ENCODE measurements at places on chromosomes 11 and 22.

- DNase-seq: no peak
Observed at GRCh38 chr11:115608976-115609375, 104.8 kb upstream of the CADM1 start.

DNA sequence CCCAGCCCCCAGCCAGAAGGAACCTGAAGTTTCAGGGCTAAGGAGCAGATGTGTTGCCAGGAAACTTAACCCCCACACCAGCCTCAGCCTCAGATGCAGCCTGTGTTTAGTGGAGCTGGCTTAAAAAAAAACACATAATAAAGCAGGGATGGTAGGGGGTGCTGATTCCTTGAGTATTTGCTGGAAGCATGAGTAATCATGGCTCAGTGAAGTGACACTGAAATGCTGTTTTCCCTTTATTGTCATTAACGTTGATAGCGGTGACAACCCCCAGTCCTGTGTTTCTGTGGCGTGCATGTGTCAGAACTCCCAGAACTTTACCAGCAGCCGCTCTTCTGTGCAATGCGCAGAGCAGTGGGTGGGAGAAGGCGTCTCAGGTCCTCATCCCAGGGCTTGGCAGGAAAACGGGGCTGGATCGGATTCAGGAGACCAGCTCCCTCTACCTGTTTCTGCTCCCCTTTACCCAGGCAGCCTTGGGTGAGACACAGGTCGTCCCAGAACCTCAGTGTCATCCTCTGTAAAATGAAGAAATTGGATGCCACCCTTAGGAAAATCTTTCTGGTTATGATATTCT lies 1282.1 kb downstream of the TBC1D22A start:
- DNase-seq: no peak

DNA sequence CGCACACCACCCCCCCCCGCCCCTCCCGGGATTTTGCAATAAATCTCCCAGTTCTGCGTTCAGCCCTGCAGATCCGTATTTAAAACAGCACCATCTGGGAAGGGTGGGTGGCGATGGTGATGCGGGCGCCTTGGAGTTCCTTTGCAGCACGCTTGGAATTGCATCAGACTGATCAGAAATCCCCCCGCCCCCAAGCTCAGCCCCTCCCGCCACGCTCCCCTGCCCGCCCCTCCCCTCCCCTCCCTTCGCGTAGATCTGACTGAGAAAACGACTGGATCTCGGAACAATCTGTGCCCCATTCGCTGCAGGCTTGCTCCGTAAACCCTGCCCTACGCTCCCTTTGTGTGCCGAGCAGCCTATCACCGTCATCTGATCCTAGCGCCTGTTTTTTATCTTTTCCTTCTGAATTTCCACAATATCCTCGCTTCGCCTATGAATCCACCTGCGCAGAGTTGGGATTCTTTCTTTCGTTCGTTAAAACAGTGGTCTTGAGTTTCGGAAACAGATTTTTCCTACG lies 18.1 kb upstream of the BDNF start:
- DNase-seq: no peak

DNA sequence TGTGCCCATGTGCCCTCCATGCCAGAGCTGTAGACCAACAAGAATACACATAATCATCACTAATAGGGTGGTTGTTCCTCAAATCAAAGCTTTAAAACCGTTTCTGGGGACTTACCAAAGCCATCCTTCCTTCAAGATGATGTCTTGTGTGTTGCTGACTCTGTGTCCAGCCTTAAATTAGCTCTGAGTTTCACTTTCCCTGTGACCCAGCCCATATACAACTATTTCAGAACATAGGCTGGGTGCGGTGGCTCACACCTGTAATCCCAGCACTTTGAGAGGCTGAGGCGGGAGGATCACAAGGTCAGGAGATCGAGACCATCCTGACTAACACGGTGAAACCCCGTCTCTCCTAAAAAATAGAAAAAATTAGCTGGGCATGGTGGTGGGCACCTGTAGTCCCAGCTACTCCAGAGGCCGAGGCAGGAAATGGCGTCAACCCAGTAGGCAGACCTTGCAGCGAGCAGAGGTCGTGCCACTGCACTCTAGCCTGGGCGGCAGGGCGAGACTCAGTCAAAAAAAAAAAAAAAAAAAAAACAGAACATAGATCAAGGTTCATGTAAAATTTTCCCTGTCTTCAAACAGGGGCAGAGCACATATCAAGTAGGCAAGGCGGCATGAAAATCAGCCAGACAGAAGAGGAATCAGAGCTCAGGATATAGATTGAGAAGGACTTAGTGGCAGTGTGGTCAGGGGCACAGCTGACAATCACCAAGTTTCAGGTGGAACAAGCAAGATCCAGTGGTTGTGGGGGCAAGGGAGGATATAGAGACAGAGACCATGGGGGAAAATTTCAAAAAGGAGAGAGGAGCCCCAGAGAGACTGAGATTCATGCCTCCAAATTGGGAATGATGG lies at the start of gene PLAAT2:
Gene PLAAT2, minus strand, starts transcription at position 179 of the 855 bp plus-strand sequence. Its CDS starts 55 bp downstream, at position 124.
- DNase-seq: no peak

DNA sequence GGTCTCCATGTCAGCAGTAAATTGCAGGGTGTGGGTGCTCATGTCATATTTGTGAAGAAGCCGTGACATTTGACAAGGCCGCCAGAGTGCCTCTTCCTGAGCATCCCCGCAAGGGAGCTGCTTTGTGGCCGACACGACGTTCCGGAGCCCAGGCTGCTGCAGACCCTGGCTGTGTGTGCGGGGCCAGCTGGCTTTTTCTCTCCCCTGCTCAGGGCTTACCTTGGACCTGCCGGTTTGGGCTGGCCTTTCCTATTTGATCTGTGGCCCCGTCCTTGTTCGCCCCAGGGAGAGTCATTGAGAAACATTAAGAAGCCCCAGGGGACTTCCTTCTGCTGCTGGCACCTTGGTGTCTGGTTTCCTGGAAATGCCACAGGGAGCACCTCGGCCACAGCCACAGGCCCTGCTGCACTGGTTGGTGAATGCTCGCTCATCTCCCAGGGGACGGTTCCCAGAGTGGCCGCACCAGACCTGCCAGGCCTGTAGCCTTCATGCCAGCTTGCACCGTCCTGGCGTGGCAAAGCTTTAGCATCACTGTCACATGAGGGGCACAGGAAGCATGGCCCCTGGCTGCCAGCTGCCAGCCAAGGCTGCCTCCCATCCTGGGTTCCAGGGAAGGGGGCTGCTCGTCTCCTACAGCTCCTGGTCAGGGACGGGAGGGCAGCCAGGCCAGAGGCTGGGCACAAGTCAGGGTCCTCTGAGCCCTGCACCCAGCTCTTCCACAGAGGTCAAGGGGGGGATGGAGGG lies 5.4 kb downstream of the GRK2 start:
- DNase-seq: peak; percentile 72
